KG1 (cell line): ENCODE measurements at places on chromosomes 1 and 21.

GRCh38 chr21:34726627-34727337 is 58.0 kb downstream of the CLIC6 start:
- DNase-seq = no peak

- DNase-seq = no peak
Observed at GRCh38 chr1:119308130-119308700, 60.4 kb upstream of the HAO2 start.

DNA sequence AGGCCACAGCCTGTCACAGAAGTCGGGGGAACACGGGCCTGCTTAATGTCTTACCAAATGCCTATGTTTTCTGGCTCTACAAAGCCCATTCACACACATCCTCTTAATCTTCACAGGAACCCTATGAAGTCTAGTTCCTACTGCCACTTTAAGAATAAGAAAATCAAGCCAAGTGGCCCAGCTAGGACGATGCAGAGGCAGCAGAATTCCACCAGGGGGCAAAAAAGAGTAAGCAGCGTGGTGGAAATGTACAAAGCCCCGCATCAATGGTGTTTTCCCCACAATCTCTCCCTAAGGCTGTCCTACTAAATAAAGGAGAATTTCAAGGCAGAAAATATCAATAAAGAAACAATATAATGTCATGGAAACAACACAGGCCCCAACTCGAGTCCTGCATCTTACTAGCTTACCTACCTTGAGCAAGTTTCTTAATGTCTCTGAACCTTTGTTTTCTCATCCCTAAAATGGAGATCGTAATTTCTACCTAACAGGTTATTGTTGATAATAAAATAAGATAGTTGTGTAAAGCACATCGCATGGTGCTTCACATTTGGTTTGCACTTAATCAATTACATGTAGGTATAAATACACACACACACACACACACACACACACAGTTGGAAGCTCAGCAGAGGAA is 21.4 kb downstream of the SEC16B start:
- peak; percentile 54 for DNase-seq

DNA sequence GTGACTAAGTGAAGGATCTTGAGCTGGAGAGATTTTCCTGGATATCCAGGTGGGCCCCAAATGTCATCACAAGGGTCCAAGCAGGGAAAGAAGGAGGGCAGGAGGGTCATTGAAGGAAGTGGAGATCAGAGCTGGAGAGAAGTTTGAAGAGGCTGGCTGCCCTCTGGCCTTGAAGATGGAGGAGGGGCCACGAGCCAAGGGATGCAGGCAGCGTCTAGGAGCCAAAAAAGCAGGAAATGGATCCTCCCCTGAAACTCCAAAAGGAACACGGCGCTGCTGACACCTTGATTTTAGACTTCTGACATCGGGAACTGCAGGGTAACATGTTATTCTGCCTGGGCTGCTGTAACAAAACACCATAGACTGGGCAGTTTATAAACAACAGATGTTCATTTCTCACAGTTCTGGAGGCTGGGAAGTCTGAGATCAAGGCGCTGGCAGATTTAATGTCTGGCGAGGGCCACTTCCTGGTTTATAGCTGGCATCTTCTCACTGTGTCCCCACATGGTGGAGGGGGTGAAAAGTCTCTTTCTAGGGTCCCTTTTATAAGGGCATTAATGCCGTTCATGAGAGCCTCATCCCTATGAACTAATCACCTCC is 28.8 kb upstream of the ZBTB21 start:
- no peak for DNase-seq

- no peak for DNase-seq
Observed at GRCh38 chr1:5506634-5507033, 485.6 kb downstream of the NPHP4 start.

DNA sequence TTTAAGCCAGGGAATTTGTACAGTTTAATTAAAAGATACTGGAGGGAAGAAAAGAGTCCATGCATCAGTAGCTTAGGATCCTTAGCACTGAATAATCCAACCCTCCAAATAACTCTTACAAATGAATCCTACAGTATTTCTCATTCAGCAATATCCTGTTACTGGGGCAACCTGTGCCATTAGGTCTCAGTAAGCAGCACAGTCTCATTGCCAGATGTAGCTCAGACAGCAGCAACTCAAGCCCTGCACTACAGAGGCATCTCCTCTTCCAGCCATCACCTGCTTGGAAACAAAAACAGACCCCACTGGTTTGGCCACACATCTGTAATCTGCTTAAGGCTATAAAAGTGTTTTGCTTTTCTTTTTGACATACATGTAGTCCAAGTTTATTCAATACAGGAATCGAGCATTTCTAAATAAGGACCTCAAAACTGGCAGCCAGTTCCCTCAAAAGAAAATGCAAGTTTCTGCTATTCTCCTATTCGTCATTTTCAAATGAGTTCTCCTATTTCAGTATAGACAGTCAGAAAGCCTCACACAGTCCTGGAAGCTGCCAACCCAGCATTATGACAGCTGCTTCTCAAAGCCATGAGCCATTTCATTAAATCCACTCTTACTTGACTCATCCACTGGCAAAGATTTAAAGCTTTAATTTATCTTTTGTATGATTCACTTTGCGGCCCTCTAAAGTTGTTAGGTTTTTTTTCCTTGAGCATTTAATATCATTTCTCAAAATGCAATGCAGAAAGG is 129.0 kb downstream of the APP start:
- no peak for DNase-seq

DNA sequence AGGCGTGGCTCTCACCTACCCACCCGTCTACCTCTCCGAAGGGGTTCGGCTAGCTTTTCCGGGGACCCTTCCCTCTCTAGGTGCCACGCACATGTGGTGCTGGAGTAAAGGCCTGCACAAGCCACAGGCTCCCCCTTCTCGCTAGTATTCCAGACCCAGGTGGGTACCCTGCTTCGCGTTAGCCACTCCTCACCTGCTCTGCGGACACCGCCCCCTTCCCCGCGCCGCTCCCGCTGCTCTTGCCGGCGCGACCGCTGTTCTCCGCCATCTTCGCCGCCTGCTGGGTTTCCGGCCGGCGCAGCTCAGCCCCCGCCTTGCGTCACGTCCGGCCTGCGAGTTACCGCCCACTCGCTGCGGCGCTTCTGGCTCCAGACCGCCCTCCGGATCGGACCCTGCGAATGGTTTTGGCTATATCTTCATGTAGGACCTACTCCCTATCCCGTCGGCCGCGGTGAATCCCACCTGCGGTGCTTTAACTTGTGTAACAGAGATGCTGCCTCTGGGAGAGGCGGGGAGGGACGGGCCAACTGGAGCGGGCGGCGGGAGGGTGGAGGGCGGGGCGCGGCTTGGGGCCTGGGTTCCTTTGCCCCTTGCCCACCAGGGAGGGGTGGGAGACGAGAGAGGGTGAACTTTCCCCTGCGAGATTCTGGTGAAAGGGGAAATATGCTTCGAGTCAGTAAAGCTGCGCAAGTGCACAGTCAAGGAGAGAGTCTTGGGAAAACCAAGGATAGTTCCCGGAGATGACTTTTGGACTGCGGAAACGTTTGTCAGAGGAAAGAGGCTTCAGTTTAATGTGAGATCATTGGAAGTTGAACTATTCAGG is at the start of the genes NIT1 and PFDN2:
Gene NIT1 (plus strand): TSS at position 347 of the 823 bp plus-strand sequence. CDS start 72 bp downstream, at position 419.
Gene PFDN2 (minus strand): TSS at position 279 of the 823 bp plus-strand sequence. CDS start 11 bp downstream, at position 268.
- DNase-seq = peak; percentile 38

GRCh38 chr1:112044745-112045144 is 55.3 kb upstream of the KCND3 start:
- no peak for DNase-seq

GRCh38 chr1:169488157-169488556 is 2.4 kb upstream of the SLC19A2 start:
- DNase-seq = no peak

DNA sequence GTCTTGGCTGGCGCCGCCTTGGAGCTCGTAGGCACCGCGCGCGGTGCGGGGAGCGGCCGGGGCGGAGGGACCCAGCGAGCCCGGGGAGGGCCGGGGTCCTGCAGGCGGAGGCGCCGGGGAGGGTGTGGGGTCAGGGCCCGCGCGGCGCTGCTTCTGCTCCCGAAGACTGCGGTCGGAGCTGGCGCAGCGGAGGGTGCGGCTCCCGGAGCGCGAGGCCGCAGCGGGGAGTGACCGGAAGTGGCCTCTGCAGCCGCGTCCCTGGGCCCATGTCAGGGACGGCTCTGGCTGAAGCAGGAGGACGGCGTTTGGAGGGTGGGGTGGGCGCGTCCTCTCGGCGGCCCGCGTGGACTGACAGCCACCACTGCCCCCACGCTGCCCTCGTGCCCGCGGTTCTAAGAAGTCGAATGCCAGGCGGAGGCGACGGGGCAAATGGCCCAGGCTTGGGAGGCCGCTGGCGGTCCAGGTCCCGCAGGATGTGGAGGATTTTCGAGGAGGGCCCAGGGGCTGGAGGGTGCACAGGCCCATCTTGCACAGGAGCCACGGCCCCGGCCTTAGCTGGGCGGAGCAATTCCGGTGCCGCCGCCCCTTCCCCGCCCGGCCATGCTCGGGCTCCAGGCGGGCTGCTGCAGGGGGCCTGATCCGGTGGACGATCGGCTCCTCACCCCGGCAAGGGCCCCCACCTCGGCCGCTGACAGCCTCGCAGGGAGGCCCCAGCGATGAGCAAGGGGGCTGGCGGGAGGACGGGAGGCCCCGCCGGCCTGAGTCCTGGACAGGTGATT is 7.7 kb upstream of the ZNF669 start:
- DNase-seq = no peak

DNA sequence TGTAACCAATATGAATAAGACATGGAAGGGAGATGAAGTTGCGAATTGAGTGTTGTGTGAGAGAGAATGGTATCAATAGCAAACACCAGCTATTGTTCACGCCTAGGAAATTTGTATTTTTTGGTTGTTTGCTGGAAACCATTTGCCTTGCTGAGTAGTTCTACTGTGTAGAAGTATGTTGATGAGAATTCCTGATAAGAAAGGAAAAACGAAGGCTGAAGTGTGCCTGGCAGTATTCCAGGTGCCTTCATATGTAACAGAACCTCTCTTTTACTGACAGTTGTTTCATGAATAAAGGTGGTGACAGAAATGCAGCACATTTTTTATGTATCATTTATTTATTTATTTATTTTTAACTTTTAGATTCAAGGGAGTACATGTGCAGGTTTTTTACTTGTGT is 79.5 kb downstream of the SDCCAG8 start:
- no peak for DNase-seq

DNA sequence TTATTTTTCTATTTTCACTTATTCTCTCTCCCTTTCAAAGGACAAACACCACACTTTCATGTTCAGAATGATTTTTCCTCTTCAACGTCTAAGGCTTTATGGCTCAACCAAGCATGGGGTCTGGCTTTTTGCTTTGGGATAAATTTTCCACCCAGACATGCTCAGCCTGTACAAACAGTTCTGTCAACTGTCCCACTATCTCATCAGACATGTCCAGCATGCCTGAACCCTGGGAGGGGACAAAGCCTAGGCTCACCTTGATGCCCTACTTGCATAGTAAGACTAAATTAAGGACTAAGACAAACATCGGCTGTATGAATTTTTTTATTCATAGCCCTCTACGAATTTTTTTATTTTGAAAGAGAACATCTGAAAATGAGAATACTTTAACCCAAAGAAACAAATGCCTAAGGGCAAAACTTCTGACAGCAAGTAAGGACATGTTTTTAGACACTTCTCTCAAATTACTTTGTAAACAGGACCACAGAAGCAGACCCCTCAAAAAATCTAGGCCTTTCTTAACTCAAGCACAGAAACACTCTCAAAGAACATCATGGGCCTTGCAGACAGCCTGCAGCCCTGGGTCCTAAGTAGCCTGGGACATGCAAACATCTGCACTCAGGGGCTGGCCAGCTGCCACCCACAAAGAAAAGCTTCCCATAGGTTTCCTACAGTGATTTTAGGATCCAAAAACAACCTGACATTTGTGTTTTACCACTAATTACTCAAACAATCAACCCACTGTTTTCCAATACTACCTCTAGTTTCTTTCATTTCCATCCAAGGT is 72.3 kb upstream of the PALMD start:
- no peak for DNase-seq

DNA sequence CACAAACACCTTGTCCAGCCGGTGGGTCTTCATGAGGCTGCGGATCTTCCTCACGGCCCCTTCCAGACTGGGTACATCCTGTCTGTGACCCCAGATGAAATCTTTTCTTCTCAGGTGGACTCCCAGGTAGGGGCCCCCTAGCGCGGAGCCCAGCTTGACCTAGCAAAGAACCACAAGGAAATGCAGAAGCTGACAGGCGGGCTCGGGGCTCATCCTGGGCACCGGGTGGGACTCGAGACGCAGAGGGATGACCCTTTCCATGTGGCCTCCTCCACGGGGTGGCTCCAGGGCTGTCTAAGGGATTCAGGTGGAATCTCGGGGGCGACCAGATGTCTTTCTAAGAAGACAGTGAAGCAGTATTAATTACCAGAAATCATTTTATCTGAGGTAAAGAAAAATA is 17.8 kb downstream of the POFUT2 start:
- no peak for DNase-seq

GRCh38 chr1:82614090-82614489 is 813.4 kb downstream of the ADGRL2 start:
- no peak for DNase-seq

DNA sequence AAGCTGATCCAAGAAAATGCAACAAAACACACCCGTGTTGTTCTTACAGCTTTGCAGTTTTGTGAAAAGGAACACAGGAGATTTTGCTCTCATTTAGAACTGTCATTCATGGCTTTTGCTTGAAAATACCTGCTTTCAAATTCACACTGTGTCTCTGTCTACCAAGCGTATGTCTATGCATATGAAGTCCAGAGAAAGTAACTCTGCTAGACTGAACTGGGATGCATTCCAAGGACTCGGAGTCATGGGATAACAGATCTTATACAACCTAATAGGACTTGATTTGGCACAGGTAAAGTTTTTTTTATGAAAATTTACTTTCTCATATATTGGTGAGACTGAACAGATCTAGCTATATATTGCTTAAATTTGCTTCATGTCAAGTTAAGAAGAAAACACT is 102.4 kb downstream of the PTGER3 start:
- no peak for DNase-seq

GRCh38 chr1:28507646-28508434 is 2.0 kb downstream of the RCC1 start:
- no peak for DNase-seq

GRCh38 chr1:18256282-18257235 is 149.0 kb downstream of the IGSF21 start:
- no peak for DNase-seq

GRCh38 chr1:3009021-3009420 is 12.2 kb upstream of the ACTRT2 start:
- DNase-seq = no peak

DNA sequence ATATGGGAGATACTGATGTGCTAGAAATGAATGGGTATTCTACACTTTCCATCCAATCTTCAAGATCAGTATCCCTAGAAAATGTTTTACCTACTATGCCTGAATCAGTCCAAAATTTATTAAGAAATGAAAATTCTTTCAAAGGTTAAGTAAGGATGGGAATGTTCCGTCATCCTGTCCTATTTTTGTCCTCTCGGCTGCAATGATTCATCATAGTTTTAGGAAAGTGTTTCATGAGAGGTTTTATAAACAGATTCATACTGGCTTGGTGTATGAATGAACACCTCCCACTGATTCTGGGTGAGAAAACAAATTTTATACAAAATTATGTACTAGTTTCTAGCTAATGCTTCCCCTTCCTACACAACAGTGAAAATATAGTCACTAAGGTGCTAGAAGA is 504.6 kb upstream of the NR5A2 start:
- no peak for DNase-seq

GRCh38 chr1:77228836-77229235 is 9.6 kb upstream of the PIGK start:
- peak; percentile 4 for DNase-seq
